ENCODE measurements at places on chromosomes 3 and 15.

GRCh38 chr15:33716025-33716424 lies 252.3 kb upstream of the CHRM5 start:
- no peak for DNase-seq

DNA sequence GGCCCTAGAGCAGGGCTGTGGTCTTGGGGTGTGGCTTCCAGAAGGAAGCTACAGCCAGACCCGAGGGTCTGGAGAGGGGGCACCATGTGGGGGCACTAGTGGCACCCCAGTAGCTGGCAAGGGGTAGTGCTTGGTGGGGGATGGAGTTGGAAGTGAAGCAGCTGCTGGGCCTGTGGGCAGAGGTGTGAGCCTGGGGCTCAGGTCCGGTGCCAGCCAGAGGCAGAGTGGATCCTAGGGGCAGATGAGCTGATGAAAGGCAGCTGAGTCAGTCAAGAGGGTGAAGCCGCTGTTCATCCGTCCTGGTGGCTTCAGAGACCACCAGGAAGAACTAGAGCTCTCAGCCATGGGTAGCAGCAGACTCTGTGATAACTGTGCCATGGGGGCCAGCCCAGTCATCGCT lies 172.6 kb downstream of the TBC1D2B start:
- DNase-seq, result no peak

DNA sequence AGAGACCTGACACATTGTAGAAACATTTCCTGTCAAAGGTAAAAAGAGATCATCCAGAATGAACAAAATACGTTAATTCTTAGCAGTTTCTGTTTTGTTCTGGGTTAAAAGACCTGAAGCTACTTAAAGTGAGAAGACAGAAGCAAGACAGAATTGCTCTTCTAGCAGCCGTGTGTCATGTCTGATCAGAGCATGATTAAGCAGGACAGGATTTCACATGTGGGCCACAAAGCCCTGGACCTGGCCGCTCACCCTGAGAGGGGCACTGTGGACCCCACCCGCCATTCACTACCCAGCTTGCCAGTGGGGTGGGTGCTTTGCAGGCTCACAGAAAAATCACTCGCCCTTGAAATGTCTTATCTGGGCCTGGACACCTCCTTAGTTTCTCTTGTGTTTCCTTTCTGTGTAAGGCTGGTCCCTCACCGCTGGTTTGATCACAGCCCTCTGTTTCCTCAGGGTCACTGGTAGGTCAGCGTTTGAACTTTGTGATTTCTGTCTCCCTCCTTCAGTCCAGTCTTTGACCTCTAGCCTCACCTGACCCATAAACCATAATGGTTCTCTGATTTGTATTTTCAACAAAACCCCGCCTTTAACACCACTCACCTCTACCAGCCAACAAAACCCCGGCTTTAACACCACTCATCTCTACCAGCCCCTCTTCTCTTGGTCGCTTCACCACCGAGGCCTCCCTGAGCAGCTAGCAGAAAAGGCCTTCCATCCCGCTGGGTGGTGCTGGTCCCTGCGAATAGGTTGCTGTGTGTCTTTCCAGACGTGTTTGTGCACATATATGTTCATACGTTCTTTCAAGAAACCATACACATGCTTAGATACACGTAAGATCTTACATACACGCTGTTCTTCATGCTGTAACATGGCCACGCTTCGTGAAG lies 185.0 kb downstream of the OR4M2 start:
- no peak for DNase-seq

GRCh38 chr3:70614111-70614510 lies 301.7 kb upstream of the MDFIC2 start:
- no peak for DNase-seq

DNA sequence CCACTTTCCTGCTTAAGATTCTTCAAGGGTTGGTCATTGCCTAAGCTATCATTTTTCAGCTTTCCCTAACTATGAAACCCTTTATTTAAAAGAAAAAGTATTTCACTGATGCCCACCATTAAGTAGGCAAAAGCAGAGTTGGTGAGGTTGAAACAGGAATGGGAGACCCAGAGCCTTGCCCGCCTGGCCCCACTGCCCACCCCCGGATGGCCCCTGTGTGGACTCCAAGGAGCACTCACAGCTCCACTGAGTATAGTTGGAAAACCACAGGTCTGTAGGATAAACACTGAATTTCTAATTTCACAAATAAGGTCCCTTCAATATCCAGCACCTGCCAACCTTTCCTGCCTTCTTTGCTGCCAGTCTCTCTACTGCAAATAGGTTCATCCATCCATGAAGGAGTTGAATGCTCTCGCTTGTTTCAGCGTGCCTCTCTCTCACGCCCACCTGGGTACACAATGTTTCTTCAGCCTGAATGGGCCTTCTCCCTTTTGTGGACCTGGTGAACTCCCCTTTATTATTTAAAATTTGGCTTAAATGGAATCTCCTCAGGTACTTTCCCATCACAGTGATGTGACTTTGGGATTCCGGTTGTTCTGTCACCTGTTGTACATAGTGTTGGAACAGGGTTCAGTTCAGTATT lies 8.7 kb upstream of the ACAP2 start:
- no peak for DNase-seq

DNA sequence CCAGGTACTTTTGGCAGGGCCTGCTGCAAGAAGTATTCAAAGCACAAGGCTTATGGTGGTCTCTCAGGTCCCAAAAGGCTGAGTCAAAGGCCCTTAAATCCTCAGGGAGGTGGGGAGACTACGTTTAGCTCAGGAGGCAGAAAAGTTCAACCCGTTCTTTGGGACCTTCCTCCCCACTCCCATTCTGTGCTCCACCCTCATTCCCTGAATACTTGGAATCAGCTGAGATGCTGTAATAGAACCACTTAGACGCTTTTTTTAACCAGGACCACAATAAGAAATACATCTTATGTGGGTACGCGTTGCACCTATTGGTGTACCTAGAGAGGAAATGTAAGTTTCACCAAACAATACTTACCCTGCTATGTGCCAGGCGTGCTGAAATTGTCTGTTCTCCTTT lies 58.0 kb downstream of the FAM174B start:
- no peak for DNase-seq

GRCh38 chr15:67433495-67434099 lies 87.3 kb upstream of the C15orf61 start:
- peak; percentile 65 for DNase-seq

DNA sequence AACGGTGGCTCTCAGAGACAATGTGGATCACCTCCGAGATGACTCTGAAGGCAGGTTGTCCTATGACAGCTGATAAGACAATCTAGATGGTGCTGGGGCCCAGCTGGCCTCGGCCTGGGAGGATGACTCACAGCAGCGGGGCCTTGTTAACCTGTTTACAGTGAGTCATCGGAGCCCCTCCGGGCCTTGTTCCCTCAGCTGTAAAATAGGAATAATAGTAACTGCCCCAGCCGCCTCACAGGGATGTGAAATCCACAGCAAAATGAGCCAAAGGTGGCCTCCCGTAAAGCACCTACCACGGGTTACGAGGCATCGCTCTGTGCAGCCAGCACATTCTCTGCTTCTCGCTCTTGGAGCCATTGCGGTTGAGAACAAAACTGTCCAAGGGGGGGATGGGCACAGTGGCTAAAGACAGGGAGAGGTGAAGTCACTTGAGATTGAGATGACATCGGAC lies 88.6 kb upstream of the RASGRF1 start:
- DNase-seq, result no peak

DNA sequence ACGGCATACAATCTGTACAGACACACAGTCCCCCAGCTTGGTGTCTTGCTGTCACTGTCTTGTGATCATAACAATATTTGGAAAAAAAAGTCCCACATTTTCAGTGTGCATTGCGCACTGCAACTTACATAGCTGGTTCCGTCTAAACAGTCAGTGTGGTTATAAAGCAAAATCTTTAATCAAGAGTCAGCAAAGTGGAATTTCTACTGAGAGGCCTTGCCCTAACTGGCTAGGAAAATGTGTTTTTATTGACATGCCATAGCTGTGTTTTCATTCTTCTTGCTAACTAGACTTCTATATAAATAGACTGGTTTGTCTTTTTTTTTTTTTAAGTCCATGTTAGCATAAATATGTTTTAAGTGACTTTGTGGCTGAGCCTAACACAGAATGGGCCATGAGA lies 174.8 kb downstream of the POLR2M start:
- DNase-seq, result no peak

- no peak for DNase-seq
These were observed 51.0 kb upstream of the LMCD1 start for GRCh38 chr3:8450618-8451017.

GRCh38 chr3:46370839-46371518 lies at the start of gene CCR5:
TSS of gene CCR5 (plus strand) at chr3:46370946. CDS start at chr3:46372903, 1,957 bp downstream.
- no peak for DNase-seq

DNA sequence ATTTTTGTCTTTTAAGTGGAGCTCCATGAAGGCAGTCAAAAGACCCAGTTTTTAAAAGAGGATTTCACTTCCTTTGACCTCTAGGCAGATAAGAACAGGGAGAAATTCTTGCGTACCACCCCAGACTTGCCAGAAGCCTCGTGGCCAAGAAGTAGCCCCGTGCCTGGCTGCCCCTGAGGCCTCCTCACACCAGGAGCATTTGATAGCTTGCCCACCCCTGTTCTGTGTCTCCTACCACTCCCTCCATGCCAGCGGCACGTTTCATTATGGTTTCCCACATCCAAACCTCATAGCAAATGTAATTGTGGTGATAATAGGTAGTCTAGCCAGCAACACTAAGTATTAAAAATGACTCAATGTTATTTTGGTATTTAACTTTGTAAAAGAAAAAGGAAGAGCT lies 107.7 kb downstream of the GHSR start:
- no peak for DNase-seq

DNA sequence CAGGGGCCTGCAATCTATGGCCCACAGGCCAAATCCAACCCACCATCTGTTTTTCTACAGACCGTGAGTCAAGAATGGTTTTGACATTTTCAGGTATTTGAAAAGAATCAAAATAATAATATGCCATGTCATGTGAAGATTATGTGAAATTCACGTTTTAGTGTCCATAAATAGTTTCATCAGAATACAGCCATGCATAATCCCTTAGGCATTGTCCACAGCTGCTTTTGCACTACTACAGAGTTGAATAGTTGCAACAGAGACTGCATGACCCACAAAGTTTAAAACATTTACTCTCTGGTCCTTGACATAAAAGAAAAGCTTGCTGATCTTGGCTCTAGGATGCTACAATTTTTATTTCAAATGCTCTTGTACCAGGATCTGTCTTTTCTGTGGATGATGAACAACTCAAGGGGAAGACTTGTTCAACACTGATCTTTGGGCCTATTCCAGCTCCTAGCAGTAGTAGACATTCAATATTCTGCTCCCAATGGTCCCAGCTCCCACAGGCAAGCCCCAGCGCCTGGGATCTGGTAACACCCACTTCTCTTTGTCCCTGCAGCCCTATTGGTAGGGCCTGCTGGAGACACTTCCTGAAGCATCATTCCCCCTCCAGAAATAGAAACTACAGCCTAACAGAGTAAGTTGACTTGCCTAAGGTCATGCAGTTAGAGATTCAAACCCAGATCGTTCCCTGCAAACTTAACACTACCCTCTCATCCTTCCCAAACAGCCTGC lies 76.9 kb downstream of the MRPL46 start:
- DNase-seq, result no peak

GRCh38 chr3:99874237-99875002 lies 56.8 kb downstream of the CMSS1 start:
- DNase-seq, result no peak

DNA sequence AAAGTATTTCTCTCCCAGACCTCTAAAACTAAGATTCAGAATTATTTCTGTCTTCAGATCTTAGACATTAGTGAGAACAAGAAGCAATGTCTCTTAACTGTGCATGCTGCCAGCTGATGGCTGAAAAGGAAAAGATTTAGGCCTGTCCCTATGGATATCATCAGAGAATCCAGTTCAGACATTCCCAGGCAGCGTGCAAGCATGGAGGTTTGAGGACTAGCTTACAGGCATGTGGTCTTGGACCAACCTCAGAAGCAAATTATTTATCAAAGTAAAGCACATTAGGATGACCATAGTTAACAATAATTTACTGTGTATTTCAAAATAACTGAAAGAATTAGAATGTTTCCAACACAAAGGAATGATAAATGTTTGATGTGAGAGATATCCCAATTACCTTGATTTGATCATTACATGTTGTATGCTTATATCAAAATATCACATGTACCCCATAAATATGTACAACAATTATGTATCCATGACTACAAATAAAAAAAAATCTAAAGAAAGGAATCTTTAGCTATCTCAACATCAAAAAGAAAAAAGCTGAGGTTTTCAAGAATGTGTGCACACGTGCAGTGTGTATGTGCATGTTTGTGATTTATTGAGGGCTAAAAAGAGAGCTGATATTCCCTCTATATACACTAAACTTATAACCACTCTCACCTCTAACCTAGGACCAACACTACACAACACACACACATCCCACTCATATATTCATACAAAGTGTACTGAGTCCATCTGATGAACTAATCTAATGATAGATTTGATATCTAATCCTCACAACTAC lies 108.9 kb upstream of the THBS1 start:
- DNase-seq, result no peak

DNA sequence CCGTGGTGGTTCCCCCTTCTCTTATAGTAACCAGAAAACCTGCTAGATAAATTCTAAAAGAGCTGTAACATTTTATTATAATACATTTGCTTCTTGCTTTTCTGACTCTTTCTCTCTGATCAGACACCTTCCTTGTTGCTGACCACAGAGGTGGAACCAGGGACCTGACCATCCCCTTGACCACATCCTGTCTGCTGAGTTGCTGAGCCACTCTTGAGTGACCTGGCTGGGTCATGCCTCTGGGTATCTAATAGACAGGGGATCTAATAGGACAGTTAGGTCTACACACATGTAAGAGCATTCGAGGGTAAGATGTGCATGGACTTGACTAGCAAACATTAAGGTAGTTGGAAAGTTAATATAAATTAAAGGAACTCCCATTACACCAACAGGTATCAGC lies 22.8 kb upstream of the TRIM59 start:
- DNase-seq, result no peak

DNA sequence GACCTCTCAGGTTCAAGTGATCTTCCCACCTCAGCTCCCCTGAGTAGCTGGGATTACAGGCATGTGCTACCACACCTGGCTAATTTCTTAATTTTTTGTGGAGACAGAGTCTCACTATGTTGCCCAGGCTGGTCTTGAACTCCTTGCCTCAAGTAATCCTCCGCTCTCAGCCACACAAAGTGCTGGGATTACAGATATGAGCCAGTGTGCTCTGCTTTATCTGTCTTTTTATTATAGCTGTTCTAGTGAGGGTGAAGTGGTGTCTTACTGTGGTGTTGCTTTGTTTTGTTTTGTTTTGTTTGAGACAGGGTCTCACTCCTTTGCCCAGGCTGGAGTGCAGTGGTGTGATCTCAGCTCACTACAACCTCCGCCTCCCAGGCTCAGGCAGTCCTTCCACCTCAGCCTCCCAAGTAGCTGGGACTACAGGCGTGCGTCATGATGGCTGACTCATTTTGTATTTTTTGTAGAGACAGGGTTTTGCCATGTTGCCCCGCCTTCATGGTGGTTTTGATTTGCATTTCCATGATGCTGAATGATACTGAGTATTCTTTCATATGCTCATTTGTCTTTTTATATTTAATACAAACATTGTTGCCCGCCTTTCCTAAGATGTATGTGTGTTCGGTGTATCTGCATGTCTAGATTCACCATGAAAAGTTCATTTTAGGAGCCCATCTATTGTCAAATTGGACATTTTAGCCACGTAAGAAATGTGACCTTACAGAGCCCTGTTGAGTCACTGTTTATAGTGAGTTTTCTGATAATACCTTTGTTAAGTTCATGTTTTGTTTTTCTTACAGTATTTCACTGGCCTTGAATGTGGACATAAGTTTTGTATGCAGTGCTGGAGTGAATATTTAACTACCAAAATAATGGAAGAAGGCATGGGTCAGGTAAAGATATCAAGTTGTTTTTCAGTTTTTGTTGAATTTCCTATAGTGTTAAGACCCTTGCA lies 80.6 kb downstream of the ARIH1 start:
- DNase-seq, result no peak

Data from cerebellar cortex (tissue), 1 donor.